Caki2 (cell line): ENCODE measurements at places on chromosomes 11 and 22. TPM values are rescaled to one million over a fixed set of nuclear protein-coding genes. Genes with fewer than 3 reads are reported as not detected.
A peak's percentile ranks its signal among the peaks of the same experiment; 100 is the strongest.

- no peak for DNase-seq
These were observed 7.4 kb downstream of the PYGM start for GRCh38 chr11:64752175-64752970.

- no peak for DNase-seq
These were observed 591.2 kb downstream of the OPCML start for GRCh38 chr11:132941024-132941646.

DNA sequence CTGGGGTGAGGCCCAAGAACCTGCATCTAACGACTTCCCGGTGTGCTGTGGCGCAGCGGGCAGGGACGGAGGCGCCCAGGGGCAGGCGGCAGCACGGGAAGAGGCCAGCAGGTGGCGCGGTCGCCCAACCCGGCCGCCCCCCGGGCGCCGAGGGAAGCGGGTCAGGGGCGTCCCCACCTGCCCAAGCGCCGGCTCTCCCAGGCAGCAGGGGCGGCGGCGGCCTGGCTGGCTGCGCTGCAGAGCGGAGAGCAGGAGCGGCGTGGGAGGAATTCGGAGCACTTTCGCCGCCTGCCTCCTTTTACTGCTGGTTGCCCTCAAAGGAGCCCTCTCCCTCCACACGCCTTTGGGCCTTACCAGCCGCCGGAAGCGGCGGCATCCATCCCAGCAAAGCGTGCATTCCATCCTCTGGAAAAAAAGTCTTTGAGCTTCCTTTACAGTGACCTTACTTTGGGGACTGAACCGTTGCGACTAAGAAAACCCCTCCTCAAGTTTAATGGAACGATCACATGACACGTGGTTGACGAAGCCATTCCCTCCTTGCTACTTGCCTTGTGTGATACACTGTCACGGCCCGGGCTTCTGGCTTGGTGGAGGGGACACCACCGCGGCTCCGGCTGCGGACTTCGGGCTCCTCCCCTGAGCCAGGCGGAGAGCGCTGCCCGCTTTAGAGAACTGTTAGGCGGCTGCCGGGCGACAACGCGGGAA, 106.8 kb upstream of the CLMP start:
- DNase-seq: peak; percentile 30

GRCh38 chr22:37910890-37911672, 5.0 kb downstream of the MICALL1 start:
- no peak for DNase-seq

Gene UCP2
- total RNA-seq: 20.3 and 22.7 TPM in 2 replicates

Gene FAM83F
- total RNA-seq: not detected in 2 replicates

DNA sequence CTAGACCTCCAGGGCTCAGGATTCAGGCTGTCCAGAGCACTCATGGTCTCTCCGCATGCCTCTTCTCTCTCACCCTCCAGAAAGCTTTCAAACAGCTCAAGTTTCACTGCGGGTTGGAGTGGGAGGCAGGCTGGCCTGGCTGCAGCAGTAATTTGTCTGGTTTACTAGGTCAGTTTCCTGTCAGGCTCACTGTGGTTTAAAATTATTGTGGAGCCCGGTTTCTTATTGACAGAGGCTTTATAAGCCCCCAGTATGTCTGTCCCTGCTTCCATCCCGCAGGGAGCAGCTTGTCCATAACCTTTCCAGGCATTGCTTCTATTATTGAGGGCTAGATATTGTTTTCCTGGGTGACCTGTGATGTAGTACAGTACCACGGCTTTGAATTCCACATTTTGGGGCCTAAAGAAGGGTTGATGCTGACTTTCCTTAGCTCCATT, 235.3 kb upstream of the SORL1-AS1 start:
- no peak for DNase-seq

Gene SPON1
- total RNA-seq: 0.54 and 1.1 TPM in 2 replicates

DNA sequence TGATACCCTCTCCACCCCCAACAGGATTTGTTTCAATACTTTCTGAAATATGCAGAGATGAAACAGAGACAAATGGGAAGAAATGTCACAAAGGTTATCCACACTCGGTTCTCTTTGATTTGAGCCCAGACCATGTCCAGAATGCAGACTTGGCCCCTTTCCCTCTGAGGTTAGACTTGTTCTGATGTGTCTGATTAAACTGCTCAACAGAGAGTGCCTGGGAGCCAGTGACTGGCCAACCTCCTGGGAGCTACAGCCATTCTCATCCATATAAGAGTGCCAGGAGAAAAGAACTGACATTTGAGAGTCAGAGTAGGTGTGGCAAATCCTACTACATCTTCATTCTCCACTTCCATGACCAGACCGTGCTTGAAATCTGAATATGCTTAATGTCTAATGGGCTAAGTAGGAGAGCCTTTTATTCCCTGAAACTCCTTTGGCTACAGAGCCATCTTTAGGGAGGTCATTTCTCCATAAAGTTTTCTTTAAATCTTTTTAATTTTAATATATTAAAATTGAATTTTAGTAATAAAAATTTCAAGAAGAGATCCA, 201.4 kb downstream of the BLID start:
- DNase-seq: no peak

DNA sequence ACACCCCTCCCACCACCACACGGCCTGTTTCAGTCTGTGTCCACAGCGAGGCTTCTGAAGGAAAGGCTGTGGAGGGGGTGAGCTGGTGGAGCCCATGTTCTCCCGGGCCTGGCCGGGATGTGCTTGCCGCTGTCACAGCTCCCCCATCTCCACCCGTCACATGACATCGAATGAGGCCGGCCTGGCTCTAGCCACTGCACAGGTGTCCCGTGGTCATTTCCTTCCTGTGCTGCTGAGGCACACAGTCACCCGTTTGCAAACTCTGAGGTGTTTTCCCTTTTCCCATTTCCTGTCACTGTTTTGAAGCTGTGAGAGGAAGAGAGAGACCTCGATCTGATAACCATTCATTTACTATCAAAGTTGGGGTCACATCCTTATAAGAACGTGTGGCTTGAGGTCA, 55.7 kb upstream of the CLDN5 start:
- no peak for DNase-seq

Gene CBX7
- 27.4 and 36.0 TPM in 2 replicates for total RNA-seq

DNA sequence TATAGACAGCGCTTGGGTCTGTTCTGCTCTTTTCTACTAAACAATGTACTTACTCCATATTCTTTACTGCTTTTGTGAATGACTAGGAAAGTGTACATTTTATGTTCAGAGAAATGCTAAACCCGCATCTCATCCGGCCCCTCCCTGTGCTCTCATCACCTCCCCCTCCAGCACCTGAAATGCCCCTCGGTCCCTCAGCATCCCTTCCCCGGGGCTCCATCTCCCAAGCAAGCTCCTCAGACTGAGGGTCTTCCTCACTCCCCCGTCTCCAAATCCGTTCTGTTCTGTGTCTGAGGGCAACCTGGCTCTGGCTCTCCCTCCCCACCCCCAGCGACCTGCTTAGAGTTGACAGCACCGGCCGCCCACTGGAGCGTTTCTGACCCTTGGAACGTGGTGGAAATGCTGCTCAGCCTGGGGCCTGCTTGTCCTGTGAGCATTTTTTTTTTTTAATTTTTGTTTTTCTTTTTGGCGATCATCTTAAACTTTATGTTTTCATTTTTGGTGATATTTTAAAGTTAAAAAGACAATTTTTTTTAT, 1.4 kb downstream of the SELENOO start:
- DNase-seq: no peak

- no peak for DNase-seq
These were observed 168.9 kb downstream of the C11orf91 start for GRCh38 chr11:33531743-33532181.

DNA sequence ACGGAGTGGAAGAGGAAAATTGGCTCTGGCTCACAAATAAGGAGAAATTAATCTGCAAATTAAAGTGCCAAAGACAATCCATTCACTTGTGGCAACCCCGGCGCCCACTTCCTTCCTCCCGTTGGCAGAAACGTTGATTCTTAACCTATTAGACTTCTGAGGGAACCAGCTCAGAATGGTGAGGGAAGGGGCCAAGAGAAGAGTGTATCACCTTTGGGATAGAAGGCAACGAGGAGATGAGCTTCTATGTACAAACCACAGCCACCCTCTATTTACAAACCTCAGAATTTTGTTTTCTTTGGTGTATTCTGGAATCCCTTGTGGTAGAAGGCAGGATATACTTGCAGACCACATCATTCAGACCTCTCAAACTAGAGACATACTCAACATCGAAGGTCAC, 1.1 kb downstream of the MB start:
- DNase-seq: no peak

GRCh38 chr11:67379061-67380058, 6.0 kb upstream of the CLCF1 start:
- peak; percentile 90 for DNase-seq

DNA sequence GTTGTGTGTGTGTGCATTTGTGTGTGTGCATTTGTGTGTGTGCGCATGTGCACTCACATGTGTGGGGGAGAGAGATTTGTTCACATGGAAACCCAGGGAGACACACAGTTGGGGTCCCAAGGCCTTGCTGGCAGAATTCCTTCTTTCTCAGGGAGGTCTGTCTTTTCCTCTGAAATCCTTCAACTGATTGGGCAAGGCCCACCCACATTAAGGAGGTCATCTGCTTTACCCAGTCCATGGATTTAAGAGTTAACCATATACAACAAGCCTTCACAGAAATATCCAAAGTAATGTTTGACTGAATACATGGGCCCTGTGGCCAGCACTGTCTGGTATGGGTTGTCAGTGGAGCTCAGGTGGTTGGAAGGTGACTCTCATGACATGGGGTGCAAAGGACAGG, 641.4 kb downstream of the BRD1 start:
- no peak for DNase-seq

- no peak for DNase-seq
These were observed 17.9 kb downstream of the IGLL1 start for GRCh38 chr22:23562186-23562585.

Gene C11orf86
- not detected in 2 replicates for total RNA-seq

Gene P2RY2
- 0.47 TPM in 1 of 2 replicates, not detected in the other for total RNA-seq

Gene DEPDC7
- 2.4 and 2.5 TPM in 2 replicates for total RNA-seq

DNA sequence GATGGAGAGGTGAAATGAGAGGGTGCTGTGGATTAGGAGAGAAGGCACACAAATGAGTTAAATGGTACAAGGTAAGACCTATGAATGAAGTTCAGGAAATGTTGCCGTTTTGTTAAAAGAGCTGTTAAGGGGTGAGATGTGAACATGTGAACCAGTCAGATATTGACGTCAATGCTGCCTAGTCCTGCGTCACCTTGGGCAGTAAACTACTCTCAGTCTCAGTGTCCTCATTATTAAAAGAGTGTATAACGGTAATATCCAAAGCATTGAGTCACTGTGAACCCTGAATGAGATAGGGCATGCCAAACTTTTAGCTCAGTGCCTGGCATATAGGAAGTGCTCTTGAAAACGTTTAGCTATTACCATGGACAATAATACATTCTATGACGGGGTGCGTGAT, 32.4 kb upstream of the SORL1-AS1 start:
- no peak for DNase-seq

DNA sequence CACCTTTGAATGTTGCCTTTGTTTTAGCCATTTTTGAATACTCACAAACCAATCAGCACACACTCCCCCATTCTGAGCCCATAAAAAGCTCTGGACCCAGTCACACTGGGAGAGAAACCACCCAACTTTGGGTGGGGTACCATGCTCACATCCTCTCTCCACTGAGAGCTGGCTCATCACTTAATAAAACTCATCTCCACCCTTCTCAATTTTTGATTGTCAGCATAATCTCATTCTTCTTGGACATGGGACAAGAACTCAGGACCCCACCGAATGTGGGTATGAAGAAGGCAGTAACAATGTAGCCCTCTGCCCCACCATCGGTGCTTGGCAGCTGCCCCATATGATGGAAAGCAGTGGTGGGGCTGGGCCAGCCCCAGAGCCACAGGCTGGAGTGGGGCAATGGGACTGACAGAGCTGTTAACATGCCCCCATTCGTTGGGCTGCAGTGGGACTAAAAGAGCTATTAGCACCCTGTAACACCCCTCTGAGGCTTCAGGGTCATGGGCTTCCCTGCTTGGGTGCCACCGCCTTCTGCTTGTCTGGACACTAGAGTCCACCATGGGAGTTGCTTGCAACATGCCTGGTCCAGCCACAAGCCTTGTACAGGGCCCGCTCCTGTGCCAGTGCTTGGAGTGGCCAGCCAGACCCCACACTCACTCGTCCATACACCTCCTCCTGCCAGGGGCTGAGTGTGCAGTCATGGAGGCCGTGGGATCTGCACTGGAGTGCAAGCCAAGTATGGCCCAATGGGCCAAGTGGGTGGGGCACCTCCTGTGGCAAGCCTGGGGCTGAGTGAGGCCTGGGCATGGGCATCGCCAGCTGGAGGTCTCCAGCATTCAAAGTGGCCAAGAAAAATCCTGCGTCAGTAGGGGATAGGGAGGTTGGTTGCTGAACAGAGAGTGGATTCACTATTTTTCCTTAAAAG, 471.1 kb downstream of the TBC1D22A start:
- DNase-seq: no peak

GRCh38 chr11:1746511-1746931, 3.9 kb downstream of the IFITM10 start:
- DNase-seq: no peak

DNA sequence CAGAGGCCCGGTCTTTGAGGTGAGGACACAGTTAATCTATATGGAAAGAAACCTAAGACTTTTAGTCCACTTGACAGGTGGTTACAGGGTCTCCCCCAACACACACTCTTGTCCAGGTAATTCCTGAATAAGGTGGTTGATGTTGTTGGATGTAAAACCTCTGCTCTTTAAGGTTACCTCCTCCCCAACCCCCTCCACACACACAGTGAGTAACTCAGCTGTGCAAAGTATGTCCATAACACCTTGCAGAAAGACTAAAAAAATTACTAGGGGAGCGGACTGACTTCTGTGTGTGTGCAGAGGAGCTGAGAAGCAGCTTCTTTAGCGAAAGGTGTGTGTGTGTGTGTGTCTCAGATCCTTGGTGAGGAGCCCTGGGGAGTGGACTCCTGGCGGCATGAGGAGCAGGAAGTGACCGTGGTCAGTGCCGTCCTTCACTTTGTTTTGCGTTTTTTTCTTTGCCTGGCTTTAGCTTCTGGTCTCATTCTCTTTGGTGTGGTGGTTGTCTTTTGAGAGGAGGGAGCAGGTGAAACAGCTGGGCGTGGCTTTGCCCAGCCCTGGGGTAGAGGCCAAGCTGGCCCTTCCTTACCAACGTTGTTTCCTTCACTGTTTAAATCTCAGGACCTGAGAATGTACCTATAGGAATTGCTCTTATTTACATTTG, 1.7 kb downstream of the ZBED4 start:
- DNase-seq: no peak

Gene SLCO2B1
- 5.0 and 15.6 TPM in 2 replicates for total RNA-seq

GRCh38 chr22:28230671-28231070, 311.6 kb upstream of the PITPNB start:
- DNase-seq: no peak

Gene CARD18
- total RNA-seq: not detected in 2 replicates

DNA sequence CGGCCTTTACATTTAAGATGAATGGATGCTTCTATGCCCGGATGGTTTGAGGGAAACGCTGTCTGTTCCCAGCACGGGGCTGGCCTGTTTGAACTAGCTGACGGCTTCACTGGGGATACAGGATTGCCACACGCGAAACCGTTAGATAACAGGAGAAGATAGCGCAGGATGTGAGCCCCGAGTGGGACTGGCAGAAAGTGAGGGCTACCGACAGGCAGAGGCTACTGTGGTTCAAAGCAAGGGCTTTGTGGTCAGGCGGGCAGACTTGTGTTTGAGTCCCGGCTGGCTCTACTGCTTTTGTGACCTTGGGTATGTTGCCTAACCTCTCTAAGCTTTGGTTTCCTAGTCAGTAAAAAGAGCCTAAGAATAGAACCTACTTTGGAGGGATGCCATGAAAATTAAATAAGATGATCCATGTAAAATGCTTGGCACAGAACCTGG, 2.8 kb upstream of the OAF start:
- DNase-seq: no peak
